CD8-positive, alpha-beta memory T cell (primary cell): ENCODE measurements at places on chromosomes 5 and 9.

GRCh38 chr5:169762338-169763095, 125.4 kb downstream of the DOCK2 start:
- DNase-seq, result no peak

DNA sequence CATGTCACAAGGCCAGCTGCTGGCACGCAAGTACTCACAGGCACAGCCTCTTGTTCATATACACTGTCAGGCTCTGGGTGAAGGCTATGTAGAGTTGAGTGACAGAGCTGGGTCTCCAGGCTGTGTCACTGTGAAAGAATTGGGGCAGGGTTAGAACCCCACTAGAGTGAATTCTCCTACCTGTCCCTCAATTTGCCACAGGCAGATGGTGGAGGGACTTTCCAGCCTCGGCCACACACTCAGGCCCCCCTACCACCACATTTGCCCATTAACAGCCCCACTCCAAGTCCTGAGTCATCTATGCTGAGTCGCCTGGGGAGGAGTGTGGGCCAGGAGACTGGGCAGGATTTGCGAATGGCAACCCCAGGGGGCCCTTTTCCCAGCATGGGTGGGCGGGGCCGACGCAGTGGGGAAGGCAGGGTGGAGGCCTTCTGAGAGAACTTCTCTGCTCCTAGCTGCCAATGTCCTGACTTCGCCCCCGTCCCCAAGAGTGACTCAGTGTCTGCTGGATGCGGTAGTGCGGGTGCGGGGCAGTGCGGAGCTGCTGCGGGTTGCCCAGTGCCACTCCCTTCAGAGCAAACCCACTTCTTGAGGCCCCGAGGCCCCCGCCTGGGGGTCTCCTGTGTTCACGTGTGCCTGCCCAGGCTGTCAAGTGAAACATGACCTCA, 50.3 kb upstream of the PSD2 start:
- no peak for DNase-seq

- DNase-seq, result no peak
These were observed 819.1 kb upstream of the GRAMD2B start for GRCh38 chr5:125604104-125604503.

DNA sequence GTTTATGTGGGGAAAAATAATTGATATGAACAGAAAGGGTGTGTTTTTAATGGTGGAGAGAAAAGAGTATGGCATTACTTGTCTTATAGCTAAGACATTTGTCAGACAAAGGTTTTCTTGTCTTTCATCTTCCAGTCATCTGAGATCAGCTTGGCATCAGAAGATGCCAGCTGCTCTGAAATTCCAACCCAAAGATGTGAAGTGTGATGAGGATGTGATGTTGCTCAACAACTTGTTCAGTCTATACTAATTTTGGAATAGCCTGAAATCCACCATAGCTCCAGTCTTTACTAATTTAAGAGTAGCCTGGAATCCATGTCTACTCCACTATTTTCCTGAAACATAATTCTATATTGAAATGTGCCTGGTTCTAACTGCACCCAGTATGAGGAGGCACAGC, 182.3 kb downstream of the CFAP90 start:
- DNase-seq, result no peak
